ENCODE measurements at places on chromosomes 7 and 10.
A peak's percentile ranks its signal among the peaks of the same experiment; 100 is the strongest.

DNA sequence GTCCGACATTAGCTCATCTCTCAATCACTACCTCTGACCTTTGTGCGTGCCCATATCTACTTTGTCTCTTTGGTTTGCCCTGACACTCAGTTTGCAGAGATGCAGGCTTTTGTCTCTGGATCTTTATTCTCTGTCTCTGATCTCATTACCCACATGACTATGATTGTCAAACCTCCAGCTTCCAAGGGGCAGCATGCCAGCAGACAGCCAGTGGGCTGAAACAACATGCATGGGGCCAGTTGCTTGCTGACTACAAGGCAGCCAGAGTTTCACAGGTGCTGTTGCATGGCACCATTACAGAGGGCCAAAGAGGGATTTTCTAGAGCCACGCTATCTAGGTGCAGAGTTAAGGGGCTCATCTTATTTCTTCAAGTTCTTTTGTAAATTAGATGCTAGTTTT, 146.2 kb downstream of the SPAG6 start:
- no peak for DNase-seq

- DNase-seq = peak; percentile 45
These were observed 64.7 kb downstream of the DIP2C start for GRCh38 chr10:624605-625332.

DNA sequence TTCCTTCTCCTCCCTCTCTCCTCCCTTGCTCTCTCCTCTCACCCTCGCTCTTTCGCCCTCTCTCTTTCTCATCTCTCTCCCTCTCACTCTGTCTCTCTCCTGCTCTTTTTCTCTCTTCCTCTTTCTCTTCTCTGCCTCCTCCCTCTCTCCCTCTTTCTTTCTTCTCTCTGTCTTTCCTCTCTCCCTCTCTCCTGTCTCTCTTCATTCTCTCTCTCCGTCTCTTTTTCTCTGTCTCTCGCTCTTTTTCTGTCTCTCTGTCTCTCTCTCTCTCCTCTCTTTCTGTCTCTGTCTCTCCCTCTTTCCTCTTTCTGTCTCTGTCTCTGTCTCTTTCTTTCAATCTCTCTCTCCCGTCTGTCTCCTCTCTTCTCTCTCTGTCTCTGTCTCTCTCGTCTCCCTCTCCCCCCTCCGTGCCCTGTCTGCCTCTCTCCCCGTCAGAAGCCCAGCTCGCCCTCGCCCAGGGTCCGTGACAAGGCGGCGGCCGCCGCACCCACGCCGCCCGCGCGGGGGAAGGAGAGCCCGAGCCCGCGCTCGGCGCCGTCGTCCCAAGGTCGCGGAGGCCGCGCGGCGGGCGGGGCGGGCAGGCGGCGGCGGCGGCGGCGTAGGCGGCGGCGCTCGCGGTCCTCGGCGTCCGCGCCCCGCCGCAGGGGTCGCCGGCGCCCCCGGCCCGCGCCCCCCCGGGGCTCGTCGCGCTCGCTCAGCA, 21.3 kb upstream of the HSPB1 start:
- peak; percentile 59 for DNase-seq

GRCh38 chr7:156836443-156836842, 56.5 kb downstream of the LMBR1 start:
- DNase-seq = no peak

DNA sequence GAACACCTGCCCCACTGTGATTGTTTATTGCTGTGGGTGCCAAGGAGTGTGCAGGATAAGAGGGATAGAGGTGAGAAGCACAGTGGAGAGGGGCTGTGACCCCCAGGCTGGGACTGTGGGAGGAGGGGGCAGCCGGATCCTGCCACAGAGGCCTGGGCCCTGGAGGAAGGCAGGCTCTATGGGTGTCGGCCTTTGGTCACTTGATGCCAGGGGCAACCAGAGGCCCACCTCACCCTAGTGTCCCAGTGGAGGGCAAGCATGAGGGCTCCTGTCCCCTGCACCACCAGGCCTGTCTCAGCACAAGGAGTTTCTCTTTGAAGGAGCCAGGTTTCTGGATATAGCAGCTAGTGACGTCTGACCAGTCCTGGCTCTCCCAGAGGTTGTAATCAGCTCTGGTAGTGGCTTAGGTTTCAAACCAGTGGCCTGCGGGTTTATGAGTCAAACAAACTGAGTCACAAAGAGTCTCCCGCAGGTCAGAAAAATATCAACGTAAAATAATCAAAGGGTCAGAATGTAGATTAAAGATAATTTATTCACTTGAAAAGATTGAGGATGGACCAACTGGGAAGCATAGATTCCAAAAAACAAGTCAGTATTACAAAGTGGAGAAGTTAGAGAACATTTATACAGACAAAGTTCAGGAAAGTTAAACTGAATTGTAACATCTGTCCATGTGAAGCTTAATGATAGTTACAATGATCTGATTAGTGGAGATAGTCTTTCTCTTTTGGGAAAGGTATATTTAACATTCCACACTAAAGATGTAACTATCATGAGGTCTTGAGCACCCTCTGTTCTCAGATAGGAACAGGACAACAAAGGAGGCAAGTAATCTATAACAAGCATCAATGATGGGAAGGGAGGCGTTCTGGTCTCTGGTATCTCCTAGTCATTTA, 37.2 kb upstream of the ZNF488 start:
- no peak for DNase-seq

GRCh38 chr7:7131273-7131672, 51.1 kb upstream of the C1GALT1 start:
- DNase-seq = no peak

GRCh38 chr7:104894314-104894713, 119.7 kb upstream of the KMT2E start:
- DNase-seq = no peak

- DNase-seq = no peak
These were observed 2.8 kb upstream of the BCL7B start for GRCh38 chr7:73560109-73560835.

- DNase-seq = no peak
These were observed 2.5 kb downstream of the SCIN start for GRCh38 chr7:12572941-12573575.

GRCh38 chr7:151007469-151007898, 16.7 kb downstream of the NOS3 start:
- no peak for DNase-seq

GRCh38 chr10:19595212-19595845, 220.9 kb upstream of the PLXDC2 start:
- DNase-seq = no peak

GRCh38 chr7:49980465-49980864, 112.6 kb downstream of the ZPBP start:
- no peak for DNase-seq

DNA sequence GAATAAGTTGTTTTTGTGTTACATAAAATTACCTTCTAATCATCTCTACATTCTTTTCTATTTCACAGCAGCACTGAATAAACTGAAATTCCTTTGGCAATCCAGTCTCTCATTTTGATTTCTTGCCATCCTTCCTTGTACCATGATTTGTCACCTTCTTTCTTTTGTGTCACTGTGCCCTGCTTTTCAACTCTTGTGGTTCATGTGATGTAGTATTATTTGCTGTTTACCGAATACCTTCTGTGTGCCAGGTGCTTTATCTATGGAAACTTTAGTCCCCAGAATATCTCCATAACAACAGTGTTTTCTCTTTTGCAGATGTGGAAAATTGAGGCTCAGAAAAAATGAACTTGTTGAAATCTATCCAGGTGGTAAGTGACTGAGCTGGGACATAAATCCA, 220.3 kb downstream of the STK31 start:
- DNase-seq = no peak

GRCh38 chr7:70788276-70788675, 343.7 kb upstream of the GALNT17 start:
- DNase-seq = no peak

DNA sequence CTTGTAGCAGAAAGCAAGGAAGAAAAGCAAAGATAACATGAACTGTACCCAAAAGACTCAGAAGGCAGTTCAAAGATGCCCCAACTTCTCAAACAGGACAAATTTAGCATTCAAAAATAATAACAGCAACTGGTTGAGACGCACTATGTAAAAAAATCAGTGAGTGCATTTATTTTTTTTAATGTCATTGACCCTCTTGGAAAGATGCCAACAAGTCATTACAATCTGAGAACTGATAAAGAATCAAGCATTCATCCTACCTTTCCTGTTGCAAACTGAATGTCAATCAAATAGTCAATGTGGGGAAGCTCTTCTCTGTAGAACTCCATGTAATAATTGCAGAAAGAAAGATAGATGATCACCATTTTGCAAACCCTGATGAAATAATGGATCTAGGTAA, 1.7 kb upstream of the CCDC186 start:
- DNase-seq = no peak

DNA sequence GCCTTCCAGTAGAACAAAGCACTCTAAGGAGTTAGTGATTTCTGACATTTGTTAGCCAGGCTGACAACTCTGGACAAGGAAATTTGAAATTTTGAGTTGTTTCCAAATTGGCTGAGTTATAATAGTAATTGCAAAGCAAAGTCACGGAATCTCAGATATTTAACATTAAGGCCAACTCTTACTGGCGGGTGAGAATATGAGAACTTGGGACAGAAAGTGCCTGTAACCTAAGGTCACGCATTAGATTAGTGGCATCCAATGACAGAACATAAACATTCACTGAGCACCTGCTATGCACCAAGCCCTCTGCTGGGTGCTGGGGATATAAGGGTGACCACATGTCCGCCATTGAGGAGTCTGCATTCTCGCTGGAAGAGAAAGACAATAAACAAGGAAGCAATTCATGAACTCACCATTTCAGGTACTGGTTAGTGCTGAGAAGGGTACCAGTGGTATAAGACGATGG, 45.5 kb upstream of the CHST15 start:
- no peak for DNase-seq

DNA sequence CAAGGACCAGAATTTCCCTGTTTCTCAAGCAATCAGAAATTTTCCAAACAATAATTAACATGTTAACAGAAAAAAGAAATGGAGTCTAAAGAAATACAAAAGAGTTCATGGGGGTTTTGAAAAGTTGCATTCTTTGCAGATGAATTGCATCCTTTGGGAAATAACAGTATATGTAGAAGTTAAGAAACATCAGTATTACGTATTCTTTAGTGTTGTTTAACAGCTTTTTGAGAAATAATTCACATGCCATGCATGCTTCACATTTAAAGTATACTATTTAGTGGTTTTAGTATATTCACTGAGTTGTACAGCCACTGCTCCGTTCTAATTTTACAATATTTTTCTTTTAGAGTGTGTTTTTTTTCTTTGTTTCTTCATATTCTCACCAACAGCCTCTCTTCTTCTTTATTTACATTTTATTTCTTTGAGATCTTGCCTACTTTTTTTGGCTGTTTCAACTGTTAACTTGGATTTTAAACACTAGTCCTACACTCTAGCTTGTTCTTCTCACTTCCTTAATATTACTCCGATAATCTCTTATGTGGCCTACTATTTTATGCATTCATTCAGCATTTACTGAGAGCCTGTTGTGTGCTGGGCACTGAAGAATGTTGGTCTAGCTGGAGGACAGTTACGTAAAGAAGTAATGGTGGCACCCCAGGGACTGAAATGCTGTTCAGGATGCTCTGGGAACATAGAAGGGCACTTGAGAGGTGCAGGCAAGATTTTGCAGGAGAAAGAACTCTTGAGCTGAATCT, 330.1 kb downstream of the EXOC4 start:
- no peak for DNase-seq

GRCh38 chr10:123458933-123459332, 207.2 kb upstream of the GPR26 start:
- DNase-seq = no peak

GRCh38 chr7:13032576-13032975, 345.1 kb downstream of the ARL4A start:
- peak; percentile 13 for DNase-seq

- no peak for DNase-seq
These were observed 259.6 kb upstream of the PPP2R2D start for GRCh38 chr10:131641231-131641630.

DNA sequence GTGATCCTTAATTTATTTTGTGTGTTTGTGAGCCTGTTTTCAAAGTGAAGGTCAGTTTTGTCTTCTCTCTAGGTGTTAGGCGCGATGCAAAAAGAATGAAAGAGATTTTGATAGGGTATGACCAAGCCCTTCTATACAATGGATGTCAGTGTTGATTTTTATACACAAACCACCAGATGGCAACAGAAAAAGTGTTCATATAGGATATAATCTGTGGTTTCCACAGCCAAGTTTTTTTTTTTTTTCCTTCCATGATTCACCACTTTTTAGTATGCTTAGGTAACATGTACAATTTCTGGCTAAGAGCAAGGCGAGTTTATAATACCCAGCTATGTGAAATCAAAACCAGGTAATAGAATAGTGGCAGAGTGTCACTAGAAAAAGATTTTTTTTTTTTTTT, 8.1 kb downstream of the SDK1 start:
- DNase-seq = no peak

GRCh38 chr10:103564116-103564501, 70.6 kb downstream of the NEURL1 start:
- no peak for DNase-seq

DNA sequence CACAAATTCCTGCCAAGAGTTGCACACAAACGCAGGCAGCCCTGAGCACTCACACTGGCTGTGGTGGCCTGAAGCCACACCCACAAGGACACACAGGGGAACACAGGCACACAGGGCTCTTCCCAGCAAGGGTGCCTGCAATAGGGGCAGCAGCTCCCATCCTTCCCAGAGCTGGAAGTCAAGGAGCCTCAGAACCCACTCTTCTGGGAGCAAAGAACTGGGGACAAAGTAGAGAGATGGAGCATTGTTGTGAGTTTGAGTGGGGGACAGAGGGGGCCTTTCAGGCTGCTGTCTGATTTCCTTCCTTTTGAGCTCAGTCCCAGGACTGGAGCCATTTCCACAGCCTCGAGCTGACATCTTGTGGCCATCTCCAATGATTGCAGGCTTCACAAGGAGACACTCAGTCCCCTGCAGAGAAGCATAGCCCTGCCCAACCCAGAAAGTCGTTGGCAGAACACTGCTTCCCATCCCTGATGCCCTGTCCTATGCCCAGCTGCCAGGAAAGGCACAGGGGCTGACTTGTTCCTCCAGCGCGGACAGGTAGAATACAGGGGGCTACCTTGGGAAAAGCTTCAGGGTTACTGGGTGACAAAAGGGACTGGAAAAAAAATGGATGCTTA, 34.4 kb upstream of the SLF2 start:
- peak; percentile 71 for DNase-seq

DNA sequence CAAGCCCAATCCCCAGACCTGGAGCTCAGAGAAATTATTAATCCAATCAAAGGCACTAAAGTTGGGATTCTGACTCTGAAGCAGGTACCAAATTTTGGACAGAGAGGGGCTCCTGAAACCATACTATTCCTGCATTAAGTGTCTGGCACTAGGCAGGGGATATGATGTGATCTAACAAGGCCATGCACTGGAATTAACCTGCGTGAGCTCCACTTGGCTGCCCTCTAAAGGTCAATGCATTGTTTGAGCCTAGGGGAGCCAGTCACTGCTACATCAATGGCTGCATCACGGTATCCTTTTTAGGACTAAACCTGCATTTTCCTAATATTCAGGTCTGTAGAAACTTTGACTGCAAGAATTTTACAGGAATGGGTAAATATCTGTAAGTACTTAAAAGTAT, 42.1 kb downstream of the ST8SIA6 start:
- no peak for DNase-seq

Data from nephron progenitor cell (in vitro differentiated cells).